ENCODE measurements at places on chromosomes 1 and 21. TPM values are rescaled to one million over a fixed set of nuclear protein-coding genes. Genes with fewer than 3 reads are reported as not detected.

LINGO4 gene
- polyA plus RNA-seq = not detected

ALX3 gene
- not detected for polyA plus RNA-seq

SLC9C2 gene
- polyA plus RNA-seq = not detected

MRAP gene
- polyA plus RNA-seq = not detected

GTF2B gene
- 38.2 TPM for polyA plus RNA-seq

NBPF10 gene
- 2.3 TPM for polyA plus RNA-seq

RHOU gene
- 1.1 TPM for polyA plus RNA-seq

PACC1 gene
- 5.7 TPM for polyA plus RNA-seq

CADM3 gene
- not detected for polyA plus RNA-seq

PGLYRP4 gene
- polyA plus RNA-seq = not detected

KRTAP19-3 gene
- polyA plus RNA-seq = not detected

PCP4L1 gene
- not detected for polyA plus RNA-seq

TRPM2 gene
- polyA plus RNA-seq = not detected

SPATA46 gene
- polyA plus RNA-seq = not detected

CITED4 gene
- 0.58 TPM for polyA plus RNA-seq

TAF5L gene
- 18.6 TPM for polyA plus RNA-seq

HOOK1 gene
- not detected for polyA plus RNA-seq

SPRR2F gene
- polyA plus RNA-seq = not detected

FMO1 gene
- polyA plus RNA-seq = 0.22 TPM

KRTAP13-1 gene
- not detected for polyA plus RNA-seq

RPS6KA1 gene
- polyA plus RNA-seq = 0.94 TPM

OLIG2 gene
- polyA plus RNA-seq = not detected

PLCH2 gene
- 0.10 TPM for polyA plus RNA-seq

CA14 gene
- polyA plus RNA-seq = 0.08 TPM

THRAP3 gene
- 96.4 TPM for polyA plus RNA-seq

AQP10 gene
- polyA plus RNA-seq = not detected

MXRA8 gene
- 205 TPM for polyA plus RNA-seq

VCAM1 gene
- 0.92 TPM for polyA plus RNA-seq

CENPF gene
- polyA plus RNA-seq = 12.0 TPM

CTTNBP2NL gene
- polyA plus RNA-seq = 26.8 TPM

ABCG1 gene
- polyA plus RNA-seq = 0.12 TPM

CR1L gene
- polyA plus RNA-seq = not detected

GBP7 gene
- polyA plus RNA-seq = not detected

PIGK gene
- 55.5 TPM for polyA plus RNA-seq

ETS2 gene
- 60.5 TPM for polyA plus RNA-seq

FAM72C gene
- 2.3 TPM for polyA plus RNA-seq

ARMH1 gene
- polyA plus RNA-seq = 0.75 TPM

UMODL1 gene
- polyA plus RNA-seq = not detected

KCNA2 gene
- polyA plus RNA-seq = not detected

IL19 gene
- not detected for polyA plus RNA-seq

ZNF362 gene
- 5.7 TPM for polyA plus RNA-seq

FOXE3 gene
- polyA plus RNA-seq = not detected

ADAM30 gene
- polyA plus RNA-seq = not detected

PM20D1 gene
- polyA plus RNA-seq = 0.02 TPM

SELENON gene
- polyA plus RNA-seq = 67.6 TPM

CHODL gene
- polyA plus RNA-seq = not detected

All from fibroblast of lung (primary cell).